Activated naive CD4-positive, alpha-beta T cell treated with anti-CD3 and anti-CD28 coated beads, Interleukin-2, amount 10 ng/mL, durations not matched to agents 7 days and 5 days (primary cell): ENCODE measurements at places on chromosomes 2 and 18.

DNA sequence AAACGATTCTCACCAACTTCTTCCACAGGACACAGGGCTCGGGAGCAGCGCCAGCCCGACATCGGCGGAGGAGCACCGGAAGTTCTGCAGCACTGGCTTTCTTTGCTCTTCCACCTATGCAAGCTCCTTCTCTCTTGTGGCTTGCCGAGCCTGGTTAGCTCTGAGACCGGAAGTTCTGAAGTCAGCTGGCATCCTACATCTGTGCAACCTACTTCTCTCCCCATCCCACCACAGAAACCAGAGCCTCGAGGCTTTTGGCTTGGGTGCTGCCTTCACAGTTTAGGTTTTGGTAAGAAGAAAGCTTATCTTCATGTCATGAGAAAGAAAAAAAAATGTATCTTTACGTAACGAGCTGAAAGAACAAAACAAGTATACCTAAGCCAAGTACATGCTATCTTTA is 111.7 kb downstream of the ANKRD44 start:
- H3K36me3 ChIP-seq = peaks cover 68% of the 10 kb centered on the region
- peak overlapping the region; percentile 81 for H3K4me3 ChIP-seq

DNA sequence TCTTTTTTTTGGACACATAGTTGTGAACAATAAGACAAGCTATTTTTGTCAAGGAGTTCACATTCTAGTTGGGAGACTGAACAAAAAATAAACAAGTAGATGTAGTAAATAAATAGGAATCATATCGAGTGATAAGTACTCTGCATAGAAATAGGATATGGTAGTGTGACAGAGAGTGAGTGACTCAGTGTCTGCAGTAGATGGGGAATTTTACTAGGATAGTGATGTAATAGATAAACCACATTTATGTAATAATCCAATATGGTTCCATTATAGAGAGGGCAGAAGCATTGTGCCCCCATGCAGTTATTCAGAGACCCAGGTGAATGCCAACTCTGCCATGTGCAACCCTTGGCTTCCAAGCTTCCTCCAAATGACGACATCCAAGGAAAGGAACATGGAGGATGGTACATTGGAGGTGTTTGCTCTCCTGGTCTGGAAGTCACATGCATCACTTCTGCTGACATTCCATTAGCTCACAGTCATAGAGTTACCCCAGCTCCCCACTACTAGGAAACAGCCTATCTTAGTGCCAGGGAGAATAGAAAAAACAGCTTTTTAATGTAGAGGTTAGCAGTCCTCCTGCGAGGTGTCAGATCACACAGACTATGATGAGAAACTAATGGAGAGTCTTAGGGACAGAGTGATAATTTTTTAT is 595.4 kb downstream of the NYAP2 start:
- DNase-seq = no peak
- no peaks in the 10 kb centered on the region for H3K4me1 ChIP-seq
- no peaks in the 10 kb centered on the region for H3K27me3 ChIP-seq
- H3K27ac ChIP-seq = no peak overlapping the region
- H3K36me3 ChIP-seq = no peaks in the 10 kb centered on the region

GRCh38 chr2:29864988-29865387 is 56.4 kb downstream of the ALK start:
- no peaks in the 10 kb centered on the region for H3K4me1 ChIP-seq
- H3K27me3 ChIP-seq = peaks cover 22% of the 10 kb centered on the region
- DNase-seq = no peak
- H3K27ac ChIP-seq = no peak overlapping the region

DNA sequence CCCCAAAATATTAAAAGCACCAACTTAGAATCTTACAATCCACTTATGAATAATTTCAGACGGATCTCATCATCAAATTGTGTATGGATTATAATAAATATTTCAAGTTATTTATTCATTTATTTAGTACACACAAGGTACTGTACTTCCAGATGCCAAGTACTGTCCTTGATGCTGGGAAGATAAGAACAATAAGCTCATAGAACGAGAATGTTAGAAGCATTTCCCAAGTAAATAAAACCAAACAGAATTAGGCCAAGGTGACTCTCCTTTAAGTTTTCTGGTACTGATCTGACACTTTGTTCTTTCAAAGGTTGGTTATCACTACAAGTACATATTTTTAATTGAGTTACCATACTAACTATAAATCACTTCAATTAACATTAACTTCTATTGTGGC is 416.1 kb upstream of the ETAA1 start:
- H3K4me3 ChIP-seq = no peak overlapping the region
- no peak for DNase-seq
- H3K27ac ChIP-seq = no peak overlapping the region
- no peaks in the 10 kb centered on the region for H3K36me3 ChIP-seq

GRCh38 chr2:7845332-7845731 is 836.5 kb upstream of the ID2 start:
- H3K4me1 ChIP-seq = peaks cover 7% of the 10 kb centered on the region
- H3K27ac ChIP-seq = no peak overlapping the region
- H3K4me3 ChIP-seq = no peak overlapping the region
- DNase-seq = no peak
- no peaks in the 10 kb centered on the region for H3K36me3 ChIP-seq
- no peaks in the 10 kb centered on the region for H3K27me3 ChIP-seq

DNA sequence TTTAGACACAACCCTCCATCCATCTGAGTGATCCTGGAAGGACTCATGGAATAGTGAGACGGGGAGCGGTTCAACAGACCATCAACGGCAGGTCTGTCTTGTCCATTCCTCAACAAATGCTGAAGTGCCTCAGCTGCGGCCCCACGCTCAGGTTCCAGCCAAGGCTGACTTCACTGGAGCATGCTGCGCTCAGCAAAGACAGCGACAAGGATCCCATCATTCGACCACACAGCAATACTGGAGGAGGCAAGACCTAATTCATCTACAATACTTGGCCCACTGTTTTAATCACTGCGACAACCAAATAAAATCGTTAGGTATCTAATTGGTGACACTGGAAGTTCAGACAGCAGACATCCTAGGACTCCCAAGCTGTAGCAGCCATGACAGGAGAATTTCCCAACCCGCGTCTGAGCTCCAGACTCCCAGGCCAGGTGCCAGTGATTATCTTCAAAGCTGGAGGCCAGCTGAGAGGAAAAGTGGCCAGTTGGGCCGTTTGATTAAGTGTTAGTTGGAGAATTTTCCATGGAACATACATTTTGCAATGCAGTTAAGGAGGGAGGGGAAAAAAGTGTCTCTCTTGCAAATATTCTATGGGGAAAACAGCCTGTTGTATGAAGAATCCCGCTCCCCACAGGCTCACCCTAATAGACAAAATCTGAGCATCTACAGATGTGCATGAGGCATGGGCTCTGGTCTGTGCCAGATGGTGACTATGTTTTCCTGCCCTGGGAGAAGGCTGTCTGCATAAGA is 92.5 kb upstream of the SLC35G4 start:
- no peak overlapping the region for H3K27ac ChIP-seq
- no peak overlapping the region for H3K4me3 ChIP-seq
- DNase-seq = no peak
- H3K36me3 ChIP-seq = no peaks in the 10 kb centered on the region

DNA sequence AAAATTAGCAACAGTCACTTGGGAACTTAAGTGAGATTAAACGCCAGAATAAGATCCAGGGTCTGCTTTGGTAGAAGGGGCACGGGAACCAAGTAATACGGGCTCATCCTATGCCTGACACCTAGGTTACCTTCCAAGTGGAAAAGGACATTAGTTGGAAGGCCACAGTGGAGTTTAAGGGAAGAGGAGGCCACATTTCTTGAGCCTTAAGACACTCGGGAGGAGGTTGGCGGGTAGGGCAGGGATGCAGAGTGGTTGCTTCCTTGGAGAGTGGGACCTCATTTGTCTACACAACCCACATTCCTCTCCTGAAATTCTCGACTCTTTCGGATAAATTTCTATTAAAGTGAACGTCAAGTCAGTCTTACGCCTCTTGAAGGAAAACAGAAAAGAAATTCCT is 510 bp upstream of the DNAH6 start:
- no peak overlapping the region for H3K27ac ChIP-seq
- peak overlapping the region; percentile 77 for H3K4me3 ChIP-seq
- peaks cover 3% of the 10 kb centered on the region for H3K36me3 ChIP-seq
- DNase-seq = no peak
- peaks cover 27% of the 10 kb centered on the region for H3K4me1 ChIP-seq

DNA sequence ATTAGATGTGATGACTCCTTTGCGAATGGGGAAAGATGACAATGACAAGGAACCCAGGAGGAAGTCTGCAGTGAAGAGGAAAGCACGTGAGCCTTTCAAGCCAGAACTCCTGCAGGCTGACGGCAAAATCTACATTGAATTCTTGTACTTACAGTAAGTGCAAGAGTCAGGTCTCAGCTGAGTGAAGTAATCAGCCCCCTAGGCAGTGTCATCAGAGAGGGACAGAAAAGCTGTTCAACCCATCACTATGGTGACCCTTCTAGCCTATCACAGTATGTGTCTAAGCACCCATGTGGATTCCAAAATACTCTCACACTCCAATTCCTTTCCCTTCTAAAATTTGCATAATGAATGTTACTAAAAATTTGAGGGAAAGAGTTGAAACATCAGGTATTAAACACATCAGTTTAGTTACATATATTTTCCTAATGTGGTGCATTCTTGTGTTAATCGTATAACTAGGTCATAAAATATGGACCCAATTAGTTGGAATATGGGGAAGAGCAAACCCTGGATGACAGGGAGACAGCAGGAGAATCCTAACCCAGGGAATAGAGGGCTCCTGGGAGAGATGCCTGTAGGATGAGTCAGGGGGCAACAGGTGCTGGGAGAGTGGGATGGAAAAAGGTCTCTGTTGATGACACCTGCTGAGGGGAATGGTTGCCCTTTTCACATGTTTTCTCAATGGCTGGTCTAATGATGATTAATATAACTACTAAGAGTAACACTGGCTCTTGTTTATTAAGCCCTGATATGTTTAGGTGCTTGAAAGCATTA is 39.5 kb downstream of the VWC2L start:
- no peak overlapping the region for H3K4me3 ChIP-seq
- no peaks in the 10 kb centered on the region for H3K27me3 ChIP-seq
- H3K27ac ChIP-seq = no peak overlapping the region
- no peaks in the 10 kb centered on the region for H3K4me1 ChIP-seq

GRCh38 chr2:170222842-170223241 is 44.9 kb downstream of the MYO3B start:
- H3K27ac ChIP-seq = no peak overlapping the region
- DNase-seq = no peak
- H3K4me1 ChIP-seq = peaks cover 7% of the 10 kb centered on the region
- H3K36me3 ChIP-seq = no peaks in the 10 kb centered on the region
- H3K27me3 ChIP-seq = peaks cover 15% of the 10 kb centered on the region
- H3K4me3 ChIP-seq = no peak overlapping the region

DNA sequence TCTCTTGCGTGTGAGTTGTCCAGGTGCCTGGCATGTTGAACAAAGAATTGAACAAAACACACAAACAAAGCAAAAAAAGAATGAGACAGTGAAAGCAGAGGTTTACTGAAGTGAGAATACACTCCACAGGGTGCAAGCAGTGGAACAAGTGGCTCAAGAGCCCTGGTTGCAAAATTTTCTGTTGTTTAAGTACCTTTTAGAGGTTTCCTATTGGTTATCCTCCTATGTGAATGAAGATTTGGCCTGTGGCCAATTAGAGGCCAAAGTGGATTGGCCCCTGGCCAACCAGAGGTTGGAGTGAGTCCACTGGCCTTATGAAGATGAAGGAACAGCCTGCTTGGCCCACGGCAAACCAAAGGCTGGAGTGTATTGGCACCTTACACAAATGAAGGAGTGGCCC is 1188.5 kb upstream of the NRXN1 start:
- no peaks in the 10 kb centered on the region for H3K36me3 ChIP-seq
- DNase-seq = no peak
- no peak overlapping the region for H3K4me3 ChIP-seq
- no peaks in the 10 kb centered on the region for H3K4me1 ChIP-seq
- H3K27ac ChIP-seq = no peak overlapping the region

GRCh38 chr18:10002280-10002679 is 88.5 kb downstream of the VAPA start:
- H3K27me3 ChIP-seq = peaks cover 21% of the 10 kb centered on the region
- no peak overlapping the region for H3K4me3 ChIP-seq
- H3K36me3 ChIP-seq = no peaks in the 10 kb centered on the region
- no peaks in the 10 kb centered on the region for H3K4me1 ChIP-seq
- H3K27ac ChIP-seq = no peak overlapping the region
- no peak for DNase-seq

- no peak overlapping the region for H3K27ac ChIP-seq
- H3K36me3 ChIP-seq = no peaks in the 10 kb centered on the region
- H3K4me3 ChIP-seq = no peak overlapping the region
- no peak for DNase-seq
- H3K27me3 ChIP-seq = no peaks in the 10 kb centered on the region
Measured at GRCh38 chr2:29463181-29463900, 348.1 kb downstream of the CLIP4 start.

- peaks cover 31% of the 10 kb centered on the region for H3K4me1 ChIP-seq
- H3K4me3 ChIP-seq = no peak overlapping the region
- H3K36me3 ChIP-seq = no peaks in the 10 kb centered on the region
Measured at GRCh38 chr18:62788111-62788510, 72.8 kb downstream of the PHLPP1 start.

- no peak overlapping the region for H3K4me3 ChIP-seq
- H3K27ac ChIP-seq = no peak overlapping the region
- no peaks in the 10 kb centered on the region for H3K36me3 ChIP-seq
- no peaks in the 10 kb centered on the region for H3K4me1 ChIP-seq
Measured at GRCh38 chr18:62808123-62808522, 92.8 kb downstream of the PHLPP1 start.

- no peak for DNase-seq
- peaks cover 15% of the 10 kb centered on the region for H3K36me3 ChIP-seq
- H3K4me3 ChIP-seq = no peak overlapping the region
- H3K27me3 ChIP-seq = no peaks in the 10 kb centered on the region
- no peak overlapping the region for H3K27ac ChIP-seq
Measured at GRCh38 chr2:18551623-18552022, 8.8 kb downstream of the RDH14 start.

DNA sequence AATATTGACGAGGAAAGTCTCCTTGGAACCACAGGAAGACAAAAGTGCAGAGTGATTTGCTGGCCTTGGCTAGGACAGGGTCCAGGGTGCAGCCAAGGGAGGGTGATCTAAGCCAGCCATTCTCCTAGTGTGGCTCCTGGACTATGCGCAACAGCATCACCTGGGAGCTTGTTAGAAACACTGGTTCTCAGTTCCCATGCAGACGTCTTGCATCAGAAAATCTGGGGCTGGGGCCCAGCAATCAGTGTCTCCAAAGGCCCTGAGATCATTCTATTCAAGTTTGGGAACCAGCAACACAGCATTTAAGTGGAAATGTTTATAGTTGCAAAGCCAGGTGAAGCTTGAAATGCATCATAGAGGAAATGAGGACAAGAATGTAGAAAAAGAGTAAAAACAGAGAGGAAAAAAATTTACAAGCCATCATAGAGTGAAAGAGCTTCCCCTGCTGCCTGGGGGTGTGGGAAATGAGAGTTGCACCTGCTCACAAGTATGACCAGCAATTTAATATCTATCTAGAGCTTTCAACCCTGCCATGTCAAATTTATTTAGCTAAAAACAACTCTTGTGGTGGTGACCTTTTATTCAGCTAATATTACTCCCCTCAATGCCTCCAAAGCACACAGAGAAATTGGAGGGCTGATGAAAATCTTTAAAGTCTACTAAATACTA is 54.4 kb upstream of the SEC11C start:
- H3K27ac ChIP-seq = no peak overlapping the region
- no peak for DNase-seq
- no peak overlapping the region for H3K4me3 ChIP-seq
- no peaks in the 10 kb centered on the region for H3K4me1 ChIP-seq

- no peak overlapping the region for H3K4me3 ChIP-seq
- no peaks in the 10 kb centered on the region for H3K36me3 ChIP-seq
- H3K4me1 ChIP-seq = peaks cover 45% of the 10 kb centered on the region
- H3K27ac ChIP-seq = no peak overlapping the region
Measured at GRCh38 chr2:108959401-108959800, 29.6 kb downstream of the EDAR start.

- H3K4me3 ChIP-seq = no peak overlapping the region
- no peaks in the 10 kb centered on the region for H3K4me1 ChIP-seq
- no peak for DNase-seq
- no peaks in the 10 kb centered on the region for H3K36me3 ChIP-seq
- peaks cover 19% of the 10 kb centered on the region for H3K27me3 ChIP-seq
Measured at GRCh38 chr2:10239561-10239967, 63.1 kb upstream of the HPCAL1 start.
